ENCODE measurements at places on chromosomes 12 and 14.

DNA sequence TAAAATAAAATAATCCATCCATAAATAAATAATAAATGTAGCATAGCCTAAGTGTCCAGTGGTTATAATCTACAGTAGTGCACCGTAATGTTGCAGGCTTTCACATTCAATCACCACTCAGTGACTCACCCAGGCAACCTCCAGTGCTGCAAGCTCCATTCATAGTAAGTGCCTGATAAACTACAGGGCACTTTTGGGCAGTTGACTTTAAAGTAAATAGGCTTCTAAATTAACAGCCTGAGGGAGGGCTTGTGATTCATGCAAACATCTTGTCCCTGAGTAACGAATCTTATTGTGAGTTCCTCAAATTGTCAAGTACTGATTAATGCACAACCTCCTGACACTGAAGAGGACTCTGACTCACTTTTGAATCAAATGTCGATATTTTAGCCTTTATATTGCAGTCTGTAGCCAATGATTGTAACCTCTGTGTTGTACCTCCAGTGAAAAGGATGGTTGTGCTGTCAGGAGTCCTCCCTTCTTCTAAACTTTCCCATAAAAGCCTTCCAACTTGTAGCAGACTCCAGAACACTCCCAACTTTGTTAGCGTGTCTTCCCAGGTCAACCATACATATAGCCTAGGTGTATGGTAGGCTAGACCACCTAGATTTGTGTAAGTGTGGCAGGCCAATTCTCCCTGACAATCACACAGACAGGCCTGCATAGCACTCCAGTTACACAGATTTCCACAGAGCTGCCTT, 55.0 kb upstream of the BICD1 start:
- peak; percentile 87 for DNase-seq

- no peak for DNase-seq
Measured at GRCh38 chr12:71130521-71131069, 27.2 kb downstream of the TSPAN8 start.

DNA sequence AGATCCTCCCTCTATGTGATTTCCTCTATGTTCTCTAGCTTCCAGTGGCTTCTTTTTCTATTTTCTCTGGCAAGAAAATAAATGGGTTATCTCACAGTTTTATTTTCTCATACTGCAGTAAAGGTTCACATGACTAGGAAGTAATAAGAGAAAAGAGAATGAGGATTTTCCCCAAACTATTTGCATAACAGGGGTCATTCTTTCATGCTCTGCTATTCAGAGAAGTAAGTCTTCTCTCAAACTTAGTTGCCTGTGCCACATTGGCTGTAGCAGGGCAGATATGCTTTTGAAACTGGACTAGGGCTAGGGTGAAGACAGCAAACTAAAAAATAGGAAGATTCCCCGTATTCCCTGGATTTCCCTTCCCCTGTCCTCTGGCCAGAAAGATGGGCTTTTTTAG, 57.4 kb downstream of the ACSM4 start:
- no peak for DNase-seq

DNA sequence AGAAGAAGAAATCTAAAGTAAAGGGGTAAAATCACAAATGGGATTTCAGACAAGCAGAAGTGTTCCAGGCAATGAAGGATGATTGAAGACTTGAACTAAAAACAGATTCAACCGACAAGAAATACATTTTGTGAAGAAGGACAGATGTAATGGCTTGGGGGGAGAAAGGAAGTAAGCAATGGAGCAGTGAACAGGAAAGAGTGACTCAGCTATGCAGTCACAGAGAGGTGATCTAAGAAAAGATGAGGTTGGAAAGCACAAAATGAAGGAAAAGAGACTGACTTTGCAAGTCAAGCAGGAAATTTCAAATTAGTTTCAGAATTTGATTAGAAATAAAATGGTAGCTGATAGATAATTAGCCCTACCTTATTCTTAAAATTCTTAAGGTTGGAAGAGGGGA, 66.5 kb downstream of the PUS7L start:
- no peak for DNase-seq

DNA sequence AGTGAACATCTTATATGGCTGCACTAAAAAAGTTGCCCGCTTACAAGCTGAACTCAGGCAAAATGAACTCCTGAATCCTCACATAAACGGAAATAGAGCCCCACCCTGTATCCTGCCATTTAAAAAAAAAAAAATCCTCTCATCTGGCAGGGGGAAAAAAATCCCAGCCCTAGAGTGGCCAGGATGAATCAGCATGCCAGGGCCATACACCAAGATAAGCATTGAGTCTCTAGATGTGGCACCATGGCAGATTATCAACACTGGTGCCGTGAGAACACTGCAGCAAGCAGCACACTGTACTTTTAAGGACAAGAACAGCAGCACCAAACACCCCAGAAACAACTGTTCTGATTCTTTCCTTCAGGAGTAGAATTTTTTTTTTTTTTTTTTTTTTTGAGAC, 65.5 kb downstream of the RASSF3 start:
- DNase-seq: no peak

DNA sequence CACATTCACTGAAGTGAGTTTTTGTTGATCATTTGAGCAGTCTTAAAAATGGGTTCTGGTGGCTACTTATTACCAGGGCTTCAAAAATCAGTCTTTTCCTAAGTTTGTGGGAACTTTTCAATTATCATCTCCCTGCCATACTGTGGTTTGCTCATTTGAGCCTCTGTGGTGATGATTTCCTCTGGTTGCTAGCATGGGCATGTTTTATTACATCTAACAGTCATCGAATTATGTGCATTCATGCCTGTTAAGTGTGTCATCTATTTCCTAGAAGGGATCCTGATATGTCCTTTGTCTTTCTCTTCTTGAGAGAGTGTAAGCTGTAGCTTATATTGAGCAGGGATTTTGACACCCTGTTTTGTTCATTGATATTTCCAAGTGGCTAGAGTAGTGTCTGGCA, 116.8 kb downstream of the WIF1 start:
- no peak for DNase-seq

- peak; percentile 83 for DNase-seq
Measured at GRCh38 chr12:96980991-96981414, 73.9 kb downstream of the NEDD1 start.

GRCh38 chr12:46267575-46267824, 1.3 kb downstream of the SLC38A1 start:
- no peak for DNase-seq

- DNase-seq: no peak
Measured at GRCh38 chr12:53563452-53564028, 56.3 kb upstream of the NPFF start.

DNA sequence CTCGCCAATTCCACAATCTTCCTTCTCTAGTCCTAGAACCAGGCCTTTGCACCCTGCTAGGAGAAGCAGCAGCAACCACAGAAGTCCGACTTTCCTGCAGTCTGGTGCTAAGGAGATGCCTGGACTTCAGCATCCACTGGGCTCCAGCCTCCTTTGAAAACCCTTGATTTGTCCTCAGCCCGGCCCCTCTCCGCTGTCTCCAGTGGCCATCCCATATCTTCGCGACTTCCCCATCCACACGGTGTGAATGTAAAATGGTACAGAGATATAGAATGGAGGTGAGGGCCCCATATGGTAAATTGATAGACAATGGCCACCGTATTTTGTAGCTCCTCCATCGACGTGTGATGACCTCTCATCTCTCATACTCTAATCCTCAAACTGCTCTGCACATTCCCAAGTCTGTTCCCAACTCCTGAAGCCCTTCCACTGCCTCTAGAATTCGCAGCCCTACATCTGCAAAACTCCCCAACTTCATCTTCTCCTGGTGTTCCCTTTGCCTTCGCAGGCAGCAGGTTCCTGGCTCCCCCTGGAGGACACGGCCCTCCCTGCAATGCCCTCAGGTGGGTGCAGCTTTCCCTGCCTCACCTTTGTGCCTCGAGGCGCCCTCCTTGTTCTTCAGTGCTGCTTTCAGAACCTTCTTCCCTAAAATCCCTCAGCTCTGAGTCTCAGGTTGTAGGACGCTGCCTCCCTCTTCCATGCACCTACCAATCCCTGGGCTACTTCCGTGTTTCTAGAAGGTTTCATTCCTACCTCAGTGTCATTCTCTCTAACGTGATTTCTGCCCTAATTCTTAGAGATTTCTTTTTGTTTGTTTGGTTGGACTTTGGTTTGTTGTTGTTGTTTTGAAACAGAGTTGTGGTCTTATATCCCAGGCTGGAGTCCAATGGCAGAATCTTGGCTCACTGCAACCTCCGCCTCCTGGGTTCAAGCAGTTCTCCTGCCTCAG, 36.7 kb downstream of the TMBIM6 start:
- no peak for DNase-seq

DNA sequence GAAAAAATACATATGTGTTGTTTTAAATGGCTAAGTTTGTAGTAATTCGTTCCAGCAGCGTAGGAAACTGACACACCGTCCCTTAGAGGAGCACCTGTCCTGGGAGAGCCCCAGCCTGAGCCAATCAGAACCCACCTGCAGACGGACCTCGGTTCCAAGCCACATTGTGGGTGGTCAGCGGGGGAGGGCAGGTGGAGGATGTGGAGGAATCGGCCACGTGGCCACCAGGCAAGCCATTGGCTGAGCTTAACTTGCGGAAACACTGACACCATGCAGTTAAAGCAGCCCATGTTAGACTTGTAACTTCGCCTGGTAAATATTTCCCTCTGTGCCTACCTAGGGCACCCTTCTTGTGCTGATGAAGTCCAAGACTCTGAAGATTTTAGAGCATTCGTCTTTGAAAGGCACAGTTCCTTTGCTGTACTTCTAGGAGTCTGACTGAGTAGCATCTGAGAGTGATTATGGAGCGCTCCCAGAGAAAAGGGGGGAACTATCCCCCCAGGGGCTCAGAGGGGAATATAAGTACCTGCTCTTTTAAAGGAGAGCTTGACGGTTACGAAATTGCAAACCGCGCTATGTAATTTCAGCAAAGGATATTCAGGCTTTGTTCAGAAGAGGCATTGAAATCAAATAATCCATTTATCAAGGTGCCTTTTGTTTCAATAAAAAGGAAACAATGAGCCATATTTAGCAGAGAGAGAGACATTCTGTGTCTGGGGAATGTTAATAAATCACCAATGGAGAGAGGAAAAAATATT, 135.7 kb downstream of the TMEM132C start:
- DNase-seq: no peak

DNA sequence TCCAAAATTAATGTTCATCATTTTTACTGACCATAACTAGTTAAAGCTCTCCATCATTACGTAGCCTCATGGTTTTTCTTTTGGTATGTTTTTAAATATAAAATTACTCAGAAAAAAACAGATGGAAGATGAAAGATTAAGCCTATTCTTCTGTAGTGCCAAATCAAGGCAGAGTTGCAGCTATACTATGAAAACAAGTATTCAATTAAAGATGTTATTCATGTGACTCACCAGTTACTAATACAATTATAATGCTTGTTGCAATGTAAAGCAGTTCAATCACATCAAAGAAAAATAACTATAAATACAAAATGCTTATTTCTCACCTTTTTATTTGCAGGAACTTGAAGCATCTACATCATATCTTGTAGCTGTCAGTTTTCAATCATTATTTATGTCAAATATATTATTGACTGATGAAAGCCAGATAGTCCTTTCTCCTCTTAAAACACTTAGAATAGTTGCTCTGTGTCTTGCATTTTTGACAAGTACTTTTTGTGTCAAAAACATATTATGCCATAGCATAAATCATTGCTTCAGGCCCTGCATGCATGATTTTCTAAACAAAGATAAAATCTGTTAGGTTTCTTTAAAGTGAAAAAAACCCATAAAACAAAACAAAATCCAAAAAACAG, 36.0 kb upstream of the TRHDE start:
- DNase-seq: no peak

DNA sequence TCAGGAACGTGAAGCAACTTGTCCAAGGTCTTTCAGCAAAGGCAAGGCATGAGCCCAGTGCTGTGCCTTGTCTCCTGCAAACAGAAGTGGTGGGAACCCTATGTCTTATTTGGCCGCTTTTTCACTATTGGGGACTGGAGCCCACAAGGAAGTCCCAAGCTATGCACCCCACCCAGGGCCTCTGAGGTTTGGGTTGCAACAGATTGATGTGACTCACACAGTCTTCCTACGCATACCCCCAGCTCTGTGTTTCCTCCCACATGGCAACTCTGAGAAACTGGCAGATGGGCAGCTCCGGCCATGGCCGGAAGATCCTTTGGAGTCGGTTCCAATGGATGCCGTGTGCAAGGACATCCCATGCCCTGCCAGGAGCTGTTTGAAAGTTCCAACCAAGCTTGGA, 28.3 kb upstream of the CMKLR1 start:
- DNase-seq: no peak

- DNase-seq: peak; percentile 99
Measured at GRCh38 chr14:61562321-61563161, 132.8 kb upstream of the HIF1A start.

- no peak for DNase-seq
Measured at GRCh38 chr12:124143726-124144125, 151.2 kb upstream of the RFLNA start.

DNA sequence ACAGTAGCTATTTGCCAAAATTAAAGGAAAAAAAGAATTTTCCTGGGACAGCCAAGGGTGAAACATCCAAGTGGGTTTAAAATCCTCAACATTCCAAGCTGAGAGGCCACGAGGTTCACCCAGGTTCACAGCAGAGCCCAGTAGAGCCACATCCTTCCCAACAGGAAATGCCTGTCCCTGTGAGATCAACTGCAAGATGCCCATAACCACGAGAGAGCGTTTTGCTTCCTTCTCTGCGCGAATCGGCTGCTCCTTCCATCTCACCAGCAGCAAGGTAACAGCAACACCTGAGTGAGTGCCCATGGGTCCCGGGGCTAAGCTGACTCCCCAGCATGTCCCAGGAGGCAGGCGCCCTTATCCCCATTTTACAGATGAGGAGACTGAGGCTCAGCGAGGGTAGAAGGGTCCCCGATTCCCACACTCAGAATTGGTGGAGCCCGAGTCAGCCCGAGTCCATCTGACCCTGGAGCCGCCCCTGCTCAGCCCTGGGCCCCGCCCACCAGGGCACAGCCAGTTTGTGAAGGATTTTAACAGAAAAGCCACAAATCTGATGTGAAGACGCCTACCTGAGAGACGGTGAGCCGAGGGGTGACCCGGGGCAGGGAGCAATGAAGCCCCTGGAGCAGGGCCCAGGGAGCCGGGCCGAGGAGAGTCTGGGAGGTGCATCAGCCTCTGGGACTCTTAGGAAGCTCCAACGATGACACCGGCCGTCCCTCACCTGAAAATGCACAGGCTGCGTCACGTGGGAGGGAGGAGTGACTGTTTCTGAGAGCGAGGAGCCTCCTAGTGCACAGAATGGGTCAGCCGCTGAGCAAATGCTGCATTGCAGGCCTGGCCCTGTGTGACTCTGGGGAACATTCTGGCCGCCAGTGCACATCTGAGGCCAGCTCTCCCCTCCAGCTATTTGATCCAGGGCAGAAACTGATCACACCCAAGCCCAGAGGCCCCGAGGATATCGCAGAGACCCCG, 236.9 kb upstream of the SFSWAP start:
- no peak for DNase-seq

- no peak for DNase-seq
Measured at GRCh38 chr14:57171363-57171762, 97.3 kb downstream of the EXOC5 start.

GRCh38 chr14:75711105-75711795, 50.2 kb downstream of the TTLL5 start:
- DNase-seq: peak; percentile 5

- no peak for DNase-seq
Measured at GRCh38 chr12:52037248-52037861, 13.9 kb upstream of the NR4A1 start.

All from BJ (cell line).